ENCODE measurements at places on chromosomes 16 and 17.

DNA sequence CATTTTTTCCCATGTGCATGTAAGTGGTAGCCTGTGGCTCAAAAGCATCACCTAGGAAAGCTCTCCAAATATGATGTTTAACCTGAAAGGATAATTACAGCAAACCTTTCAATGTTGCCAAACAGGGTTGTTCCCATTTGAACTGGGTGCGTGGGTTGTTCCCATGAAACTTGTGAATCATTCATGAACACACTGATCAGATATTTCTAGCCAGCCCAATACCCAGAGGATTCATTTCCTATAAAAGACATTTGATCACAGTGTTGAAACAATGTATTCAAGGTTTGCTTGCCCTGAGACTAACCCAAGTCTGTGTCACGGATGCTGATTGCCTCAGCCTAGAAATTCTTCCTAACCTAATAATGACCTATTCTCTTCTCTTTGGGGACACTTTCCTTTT is 12.9 kb downstream of the KRT39 start:
- no peak for DNase-seq

- no peak for DNase-seq
These were observed 15.5 kb downstream of the TPSD1 start for GRCh38 chr16:1271380-1271723.

GRCh38 chr16:10878328-10878643 is 1.3 kb downstream of the CIITA start:
- no peak for DNase-seq

DNA sequence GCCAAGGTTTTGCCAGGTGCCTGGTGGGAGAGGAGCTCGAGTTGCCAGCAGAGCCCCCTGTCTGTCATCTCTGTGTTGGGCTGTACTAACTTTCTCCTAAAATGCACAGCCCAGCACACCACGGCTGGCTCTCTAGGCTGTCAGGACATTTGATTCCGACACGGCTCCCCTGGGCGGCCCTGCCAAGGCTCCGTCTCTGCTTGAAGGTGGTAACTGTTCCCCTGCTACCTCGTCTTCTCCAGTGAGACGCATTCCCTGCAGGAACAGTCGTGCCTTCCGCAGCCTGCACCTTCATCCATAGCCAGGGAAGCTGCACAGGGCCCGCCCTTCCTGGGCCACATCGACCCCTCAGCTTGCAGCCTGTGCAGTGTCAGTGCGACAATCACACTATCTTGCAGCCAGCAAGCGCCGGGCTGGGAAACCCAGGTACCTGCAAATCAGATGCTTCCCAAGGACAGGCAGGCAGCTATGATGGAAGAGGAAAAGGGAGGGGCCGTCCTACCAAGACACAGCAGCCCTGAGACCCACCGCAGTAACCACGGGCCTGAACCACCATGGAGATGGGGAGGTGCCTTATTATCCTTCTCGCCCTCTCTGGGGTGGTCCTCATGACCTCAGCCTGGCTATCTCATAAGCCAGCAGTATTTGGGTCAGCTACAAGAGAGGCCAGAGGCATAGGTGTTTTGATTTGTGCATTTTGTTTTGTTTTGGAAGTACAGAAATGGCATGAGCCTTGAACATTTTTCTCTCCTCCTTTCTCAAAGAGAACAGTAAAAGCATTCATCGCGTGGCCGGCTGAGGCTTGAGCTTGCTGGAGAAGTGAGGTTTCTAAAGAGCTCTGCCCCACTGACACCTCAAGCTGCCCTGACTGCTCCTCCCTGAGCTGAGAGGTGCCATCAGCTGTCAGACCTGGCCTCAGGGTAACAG is 361.7 kb upstream of the TNRC6C start:
- peak; percentile 45 for DNase-seq

DNA sequence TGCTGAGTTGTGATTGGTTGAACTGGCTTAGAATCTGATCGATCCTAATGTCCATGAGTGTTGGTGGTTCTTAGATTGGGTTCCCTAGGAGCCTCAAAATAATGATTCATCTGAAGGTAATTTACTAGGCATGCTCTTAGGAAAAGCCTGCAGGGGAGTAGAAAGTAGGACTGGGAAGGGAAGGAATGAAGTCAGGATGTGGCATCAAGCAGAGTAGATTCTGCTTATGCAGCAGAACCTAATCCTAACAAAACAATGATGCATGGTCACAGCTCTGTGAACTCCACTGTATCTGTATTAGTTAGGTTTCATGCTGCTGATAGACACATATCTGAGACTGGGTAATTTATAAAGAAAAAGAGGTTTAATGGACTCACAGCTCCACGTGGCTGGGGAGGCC is 132.5 kb downstream of the HS3ST2 start:
- DNase-seq = no peak

DNA sequence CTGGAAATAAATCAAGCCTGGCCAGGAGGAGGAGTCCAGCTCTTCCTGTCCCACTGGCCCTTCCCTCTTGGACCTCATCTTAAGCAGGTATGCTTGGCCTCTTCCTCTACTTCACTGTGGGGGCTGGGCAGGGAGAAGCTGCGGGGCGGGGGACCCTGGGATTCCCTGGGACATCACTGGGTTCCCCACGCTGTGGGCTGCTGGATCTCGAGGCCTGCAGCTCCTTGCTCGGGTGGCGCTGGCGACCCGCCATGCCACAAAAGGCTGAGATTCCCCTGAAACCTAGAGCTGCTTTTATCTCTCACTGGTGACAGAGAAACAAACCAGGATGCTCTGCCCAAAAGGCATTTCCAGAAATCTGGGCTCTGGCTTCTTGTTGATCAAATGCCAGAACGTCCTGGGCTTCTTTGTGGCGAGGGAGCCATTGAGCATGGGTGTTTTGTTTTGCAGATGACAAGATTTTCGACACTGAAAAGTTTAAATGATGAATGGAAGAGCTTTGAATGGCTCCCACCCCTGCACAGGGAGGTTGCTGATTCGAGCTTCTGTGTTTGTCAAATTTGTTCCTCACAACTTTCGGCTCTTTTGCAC is 8.6 kb upstream of the PGS1 start:
- no peak for DNase-seq

GRCh38 chr16:85393674-85394451 is 219.3 kb upstream of the GSE1 start:
- peak; percentile 68 for DNase-seq

DNA sequence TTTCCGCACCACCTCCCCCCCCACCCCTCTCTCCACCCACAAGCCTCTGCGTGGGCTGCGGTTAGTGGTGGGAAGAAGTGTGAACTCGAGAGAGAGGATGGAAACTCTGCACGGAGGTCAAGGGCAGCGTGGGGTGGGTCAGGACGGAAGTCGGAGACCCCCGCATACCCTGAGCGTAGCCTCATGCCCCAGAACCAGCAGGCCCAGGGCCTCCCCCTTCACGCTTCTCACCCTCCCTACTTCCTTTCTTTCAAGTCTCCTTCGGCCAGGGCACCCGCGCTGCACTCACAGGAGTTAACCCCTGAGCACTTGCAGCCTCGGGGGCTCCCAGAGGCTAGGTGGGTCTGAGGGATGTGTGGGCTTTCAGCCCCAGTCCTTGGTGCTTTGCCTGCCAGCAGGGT is 9.2 kb downstream of the TBKBP1 start:
- no peak for DNase-seq

DNA sequence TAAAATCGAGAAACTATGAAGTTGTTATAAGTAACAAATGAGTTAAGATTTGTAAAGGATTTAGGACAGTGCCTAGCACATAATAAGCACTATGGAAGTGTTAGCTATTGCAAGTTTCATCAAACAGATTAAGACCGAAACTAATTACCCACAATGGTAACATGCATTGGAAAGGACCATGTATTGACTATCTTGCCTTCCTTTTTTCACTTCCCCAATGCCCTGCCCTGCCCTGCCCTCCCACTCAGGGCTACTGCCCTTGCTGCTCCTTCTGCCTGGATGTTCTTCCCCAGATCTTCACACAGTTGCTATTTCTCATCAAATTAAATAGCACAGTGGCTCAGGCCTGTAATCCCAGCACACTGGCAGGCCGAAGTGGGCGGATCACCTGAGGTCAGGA is 202.1 kb upstream of the PSMD7 start:
- no peak for DNase-seq

- peak; percentile 24 for DNase-seq
These were observed 18.4 kb upstream of the EXOC7 start for GRCh38 chr17:76121932-76122430.

DNA sequence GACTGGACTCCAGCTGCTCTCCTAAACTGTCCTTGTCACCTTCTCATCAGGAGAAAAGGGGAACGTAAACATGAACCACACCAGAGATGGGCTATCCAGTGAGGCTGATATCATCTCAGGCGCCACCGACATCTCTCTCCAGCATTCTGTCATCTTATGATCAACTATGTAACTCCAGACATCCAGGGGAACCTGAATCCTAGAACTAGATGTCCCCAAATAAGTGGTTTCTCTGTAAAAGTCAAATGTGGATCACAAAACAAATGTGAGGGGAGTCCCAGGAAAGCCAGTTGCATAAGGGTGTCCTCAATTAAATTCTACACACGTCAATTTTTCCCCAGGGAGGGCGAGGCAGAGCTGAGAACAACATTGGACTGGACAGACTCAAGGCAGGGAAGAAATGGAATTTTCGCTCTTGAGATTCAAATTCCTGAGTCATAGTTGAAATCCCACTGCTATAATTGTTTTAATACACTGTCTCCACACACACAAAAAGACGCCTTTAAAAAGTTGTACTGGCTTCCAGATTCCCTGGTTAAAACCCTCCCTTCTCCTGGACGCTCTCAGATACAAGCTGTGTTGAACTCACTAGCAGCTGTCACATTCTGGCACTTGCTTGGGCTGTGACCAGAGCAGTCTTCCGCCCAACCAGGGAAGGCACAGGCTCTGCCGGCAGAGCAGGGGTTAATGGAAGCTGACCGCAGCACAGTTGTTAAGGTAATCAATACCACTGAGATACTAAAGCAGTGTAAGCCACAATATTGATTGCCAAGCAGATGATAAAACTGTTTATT is 62.6 kb downstream of the ZFHX3 start:
- peak; percentile 89 for DNase-seq

DNA sequence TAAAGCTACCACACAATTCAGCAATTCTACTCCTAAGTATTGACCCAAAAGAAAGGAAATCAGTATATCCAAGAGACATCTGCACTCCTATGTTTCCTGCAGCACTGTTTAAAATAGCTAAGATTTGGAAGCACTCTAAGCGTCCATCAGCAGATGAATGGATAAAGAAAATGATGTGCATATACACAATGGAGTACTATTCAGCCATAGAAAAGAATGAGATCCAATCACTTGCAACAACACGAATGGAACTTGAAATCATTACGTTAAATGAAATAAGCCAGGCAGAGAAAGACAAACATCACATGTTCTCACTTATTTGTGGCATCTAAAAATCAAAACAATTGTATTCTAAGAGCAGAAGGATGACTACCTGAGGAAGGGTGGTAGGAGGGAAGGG is 1.5 kb downstream of the SLFN11 start:
- no peak for DNase-seq

DNA sequence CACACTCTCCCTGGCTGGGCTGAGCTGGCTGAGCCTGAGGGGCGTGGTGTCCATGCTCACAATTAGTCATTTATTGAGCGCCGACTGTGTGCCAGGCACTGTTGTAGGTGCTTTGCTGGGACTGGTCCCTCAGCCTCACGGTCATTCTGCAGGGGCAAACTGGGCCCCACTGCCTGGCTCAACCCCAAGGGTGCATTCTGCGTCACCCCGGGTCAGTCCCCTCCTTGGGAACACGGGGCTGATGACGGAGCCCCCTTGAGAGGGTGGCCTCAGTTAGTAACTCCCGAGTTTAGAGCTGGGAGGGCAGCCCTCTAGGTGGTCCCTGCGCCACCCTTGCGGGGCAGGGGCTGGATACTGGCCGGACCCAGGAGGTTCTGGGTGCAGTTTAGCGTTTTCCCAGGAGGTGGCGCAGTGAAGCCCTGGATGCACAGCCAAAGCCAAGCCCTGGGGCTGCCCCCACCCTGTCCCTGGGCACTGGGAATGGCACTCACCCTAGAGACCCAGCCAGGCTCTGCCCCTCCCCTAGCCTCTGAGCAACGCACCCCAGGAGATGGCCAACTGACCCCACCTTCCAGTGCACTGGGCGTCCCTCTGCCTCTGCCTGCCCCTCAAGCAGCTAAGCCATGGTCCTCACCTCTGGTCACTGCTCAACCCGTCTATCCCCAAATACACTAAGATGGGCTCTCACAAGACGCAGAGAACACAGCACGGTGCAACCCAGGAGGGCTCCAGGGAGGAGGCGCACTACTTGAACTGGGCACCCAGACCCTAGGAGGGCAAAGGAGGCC is 243.2 kb upstream of the GSE1 start:
- no peak for DNase-seq

DNA sequence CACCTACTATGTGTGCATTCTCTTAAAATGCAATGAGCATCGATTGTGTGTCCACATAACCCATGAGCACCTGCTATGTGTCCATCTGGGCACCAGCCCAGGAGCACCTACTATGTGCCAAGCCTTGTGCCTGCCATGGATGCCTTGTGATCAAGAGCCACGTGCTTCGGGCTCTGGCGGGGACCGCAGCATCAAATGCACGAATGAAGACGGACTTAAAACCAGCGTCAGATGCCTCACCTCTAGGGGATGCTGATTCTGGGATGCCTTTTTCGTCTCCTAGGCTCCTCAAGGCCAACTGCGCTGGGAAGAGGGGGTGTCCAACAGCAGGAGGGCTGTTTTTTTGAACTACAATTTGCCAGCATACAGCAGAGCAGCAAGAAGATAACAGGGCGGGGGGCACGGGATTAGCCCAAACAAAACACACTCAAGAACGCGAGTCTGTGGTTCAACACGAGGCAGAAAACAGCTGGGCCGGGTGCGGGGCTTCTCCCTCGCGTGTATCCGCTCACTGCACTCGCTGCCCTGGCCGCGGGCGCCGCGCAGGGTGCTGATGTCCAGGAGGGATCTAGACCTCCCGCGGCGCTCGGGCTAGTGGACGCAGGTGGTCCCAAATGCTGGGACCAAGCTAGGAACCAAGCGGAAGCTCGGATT is 1.2 kb upstream of the GLIS2 start:
- DNase-seq = peak; percentile 59

DNA sequence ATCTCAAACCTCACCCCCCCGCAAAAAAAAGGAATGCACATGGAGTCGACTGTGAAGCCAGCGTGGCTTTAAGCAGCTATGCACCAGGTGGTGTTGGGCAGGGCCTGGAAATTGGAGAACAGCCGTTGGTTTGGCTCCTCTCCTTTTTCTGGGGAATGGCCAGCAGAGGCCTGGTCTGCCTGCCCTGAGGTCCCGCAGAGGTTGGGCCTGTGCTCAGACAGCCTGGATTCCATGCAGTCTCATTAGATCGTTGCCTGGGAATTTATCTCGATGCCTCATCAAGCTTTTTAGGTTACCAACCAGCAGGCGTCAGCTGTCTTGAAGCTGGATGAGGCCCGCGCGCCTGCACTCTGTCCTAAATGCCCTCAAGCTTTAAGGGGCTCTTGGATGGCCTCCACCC is 9.8 kb downstream of the SLC12A3 start:
- no peak for DNase-seq

- DNase-seq = peak; percentile 16
These were observed at the start of gene ZNF385C for GRCh38 chr17:42097691-42098631. Gene ZNF385C (minus strand): TSS chr17:42098473. CDS start chr17:42063056, 35,417 bp downstream.

GRCh38 chr17:71438631-71439146 is 682.1 kb upstream of the SOX9 start:
- peak; percentile 66 for DNase-seq
